Lung (tissue), 17 donors: ENCODE measurements at places on chromosomes 7 and 10.

DNA sequence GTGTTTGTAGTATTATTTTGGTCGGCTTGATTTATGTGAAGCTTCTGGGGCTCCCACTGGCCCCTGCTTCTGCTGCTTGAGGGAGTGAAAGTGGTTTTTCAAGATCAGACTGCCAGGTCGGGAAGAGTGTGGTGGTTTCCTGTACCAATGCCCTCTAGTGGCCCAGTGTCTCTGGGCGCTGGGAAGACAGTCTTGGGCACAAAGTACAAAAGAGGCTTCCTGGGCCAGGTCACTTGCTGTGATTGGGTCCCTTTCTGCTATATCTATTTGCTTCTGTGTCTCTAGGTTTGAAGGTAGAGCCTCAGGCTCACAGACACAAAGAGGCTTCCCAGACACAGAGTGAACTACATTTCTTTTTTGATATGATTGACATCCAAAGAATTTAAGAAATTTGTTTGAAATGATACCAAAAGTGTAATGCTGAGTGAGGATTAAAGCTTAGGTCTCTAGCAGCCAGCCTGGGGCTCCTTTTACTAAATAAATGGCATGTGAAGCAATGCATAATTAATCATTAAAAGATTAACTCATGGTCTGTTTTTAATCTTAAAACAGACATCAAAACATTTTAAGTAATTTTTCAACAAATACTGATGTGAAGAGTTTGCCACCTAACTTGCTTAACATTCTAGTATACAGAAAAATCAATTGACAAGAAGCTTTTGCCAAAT is 36.3 kb downstream of the ABCB1 start:
- peak; percentile 4 for DNase-seq

GRCh38 chr10:4770801-4771553 is 55.0 kb upstream of the AKR1E2 start:
- DNase-seq = no peak

DNA sequence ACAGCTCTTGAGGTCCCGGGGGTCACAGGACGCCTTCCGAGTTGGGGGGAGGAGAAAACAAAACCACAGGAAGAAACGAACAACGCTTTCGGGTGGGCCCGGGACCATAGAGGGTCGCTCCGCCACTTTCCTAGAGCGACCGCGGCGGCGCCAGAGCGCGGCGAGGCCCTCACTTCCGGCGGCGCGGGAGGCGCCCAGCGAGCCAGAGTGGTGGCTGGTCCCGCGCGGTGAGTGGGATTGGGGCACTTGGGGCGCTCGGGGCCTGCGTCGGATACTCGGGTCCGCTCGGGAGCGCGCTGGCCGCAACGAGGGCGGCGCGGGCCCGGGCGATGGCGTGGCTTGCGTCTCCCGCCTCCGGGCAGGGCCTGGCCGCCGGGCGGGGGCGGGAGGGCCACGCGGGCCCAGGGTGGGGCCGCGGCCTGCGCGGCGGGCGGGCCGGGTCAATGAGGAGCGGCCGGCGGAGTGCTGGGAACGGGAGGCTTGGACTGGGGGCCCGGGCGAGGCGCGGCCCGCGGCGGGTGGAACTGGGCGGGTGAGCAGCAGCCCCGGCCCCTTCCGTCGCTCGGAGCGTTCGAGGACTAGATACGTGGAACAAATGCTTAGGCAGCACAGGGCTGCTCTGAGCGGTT is at the start of gene ZNF22:
ZNF22 (plus strand) TSS at position 172 of the 629 bp plus-strand sequence. CDS start 2,446 bp downstream, outside the sequence.
- peak; percentile 90 for DNase-seq

- DNase-seq = no peak
These were observed 28.4 kb downstream of the MPP7 start for GRCh38 chr10:28274475-28274874.

- no peak for DNase-seq
These were observed 123.6 kb downstream of the RNF216 start for GRCh38 chr7:5657901-5658300.
